ENCODE measurements at places on chromosomes 7 and 10.

- H3K36me3 ChIP-seq: no peaks in the 10 kb centered on the region
- H3K27ac ChIP-seq: no peak overlapping the region
- no peak for DNase-seq
- no peaks in the 10 kb centered on the region for H3K27me3 ChIP-seq
These were observed 44.3 kb upstream of the PDCD4 start for GRCh38 chr10:110827410-110827809.

- H3K27me3 ChIP-seq: no peaks in the 10 kb centered on the region
- no peak overlapping the region for H3K4me3 ChIP-seq
- H3K36me3 ChIP-seq: no peaks in the 10 kb centered on the region
- no peak for DNase-seq
These were observed 53.4 kb downstream of the WNT2 start for GRCh38 chr7:117269417-117269816.

DNA sequence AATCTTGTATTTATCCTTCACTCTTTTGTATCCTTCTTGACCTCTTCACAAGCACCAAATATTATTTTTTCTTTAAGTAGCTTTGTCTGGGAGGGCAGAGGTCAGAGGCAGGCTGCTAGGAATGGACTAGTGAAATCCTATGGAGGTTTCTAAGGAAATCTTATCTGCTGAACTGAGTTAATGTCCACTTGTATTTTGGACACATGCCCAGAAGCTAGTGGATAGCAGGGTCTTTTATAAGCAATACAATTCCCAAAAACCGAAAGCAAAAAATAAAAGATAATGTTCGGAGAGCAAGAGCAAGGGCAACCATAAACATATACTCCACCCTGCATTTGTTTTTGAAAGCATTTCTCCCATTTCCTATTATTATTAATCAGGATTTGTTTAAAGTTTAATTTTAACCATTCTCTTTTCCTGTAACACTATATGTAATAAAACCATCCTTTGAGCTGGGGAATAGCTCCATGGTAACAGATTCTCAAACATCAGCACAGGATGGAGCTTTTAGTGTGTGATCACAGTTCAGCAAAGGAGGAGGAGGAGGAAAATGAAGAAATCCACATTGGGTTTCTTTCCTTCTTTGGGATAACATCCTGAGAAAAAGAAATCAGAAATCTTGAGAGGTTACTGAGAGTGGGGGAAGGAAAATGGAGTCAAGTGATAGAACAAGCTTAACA, 328.2 kb upstream of the LRRN3 start:
- H3K4me3 ChIP-seq: no peak overlapping the region
- no peaks in the 10 kb centered on the region for H3K4me1 ChIP-seq
- H3K36me3 ChIP-seq: no peaks in the 10 kb centered on the region
- no peaks in the 10 kb centered on the region for H3K27me3 ChIP-seq
- no peak overlapping the region for H3K27ac ChIP-seq

GRCh38 chr7:64945503-64946175, 42.6 kb downstream of the ZNF273 start:
- H3K27me3 ChIP-seq: no peaks in the 10 kb centered on the region
- H3K36me3 ChIP-seq: no peaks in the 10 kb centered on the region
- no peak for DNase-seq
- H3K4me3 ChIP-seq: no peak overlapping the region

DNA sequence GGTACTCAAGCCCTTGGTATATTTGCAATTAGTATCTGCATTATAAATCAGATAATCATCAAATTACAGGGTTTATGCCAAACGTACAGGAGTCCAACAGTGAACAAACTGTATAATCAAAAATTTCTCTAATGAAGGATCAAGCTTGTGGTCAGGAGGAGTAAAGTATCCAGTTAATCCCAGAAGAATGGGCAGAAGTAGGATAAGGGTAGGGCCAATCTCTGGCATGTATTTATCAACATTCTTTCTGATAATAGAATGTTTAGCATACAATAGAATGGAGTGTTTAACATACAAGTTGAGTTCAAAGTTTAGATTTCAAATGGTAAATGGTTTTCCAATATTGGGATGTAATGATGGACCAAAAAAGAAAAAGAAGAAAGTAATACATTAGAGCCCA, 103.0 kb downstream of the CALD1 start:
- no peak overlapping the region for H3K27ac ChIP-seq
- no peak overlapping the region for H3K4me3 ChIP-seq

All from naive thymus-derived CD4-positive, alpha-beta T cell (primary cell).